Stimulated activated CD8-positive, alpha-beta memory T cell treated with anti-CD3 and anti-CD28 coated beads, Interleukin-4, amount 100 ng/mL, for 1 hour (primary cell): ENCODE measurements at places on chromosomes 1 and 21.
A peak's percentile ranks its signal among the peaks of the same experiment; 100 is the strongest.

- DNase-seq = no peak
These were observed 267.8 kb upstream of the SNX7 start for GRCh38 chr1:98393719-98394118.

DNA sequence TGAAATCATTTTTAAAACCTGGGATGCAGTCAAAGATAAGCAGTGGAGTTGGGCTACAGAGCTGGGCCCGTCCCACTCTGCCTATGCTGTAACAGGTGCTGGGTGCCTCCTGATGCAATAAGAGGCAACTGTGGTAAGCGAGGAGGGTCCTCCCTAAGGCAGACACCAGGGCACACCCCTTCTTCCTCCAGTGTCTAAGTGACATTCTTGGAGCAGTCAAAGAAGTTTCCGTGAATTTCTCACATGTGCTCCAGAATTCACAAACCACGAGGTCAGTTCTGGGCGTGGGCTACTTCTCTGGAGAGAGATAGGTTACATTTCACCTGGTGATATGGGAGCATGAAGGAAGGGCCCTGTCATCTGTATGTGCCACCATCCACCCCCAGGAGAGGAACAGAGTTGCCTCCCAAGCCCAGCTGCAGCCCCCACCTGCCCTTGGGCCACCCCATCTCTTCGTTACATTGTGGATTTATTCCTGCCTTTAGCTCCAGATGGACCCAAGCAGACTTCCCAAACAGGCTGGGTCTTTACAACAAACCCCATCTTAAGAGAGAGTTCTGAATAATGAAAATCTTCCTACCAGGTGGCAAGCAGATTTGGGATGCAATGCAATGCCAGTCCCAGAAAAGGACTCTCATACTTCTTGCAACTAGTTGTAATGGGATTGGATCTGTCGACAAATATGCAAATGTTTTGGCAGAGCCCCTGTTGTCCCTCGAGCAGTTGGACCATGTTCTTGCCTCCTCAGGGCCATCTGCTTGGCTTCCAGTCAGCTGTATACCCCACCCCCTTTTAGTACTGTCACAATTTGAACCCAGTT, 82.5 kb upstream of the CNTN2 start:
- no peak for DNase-seq

DNA sequence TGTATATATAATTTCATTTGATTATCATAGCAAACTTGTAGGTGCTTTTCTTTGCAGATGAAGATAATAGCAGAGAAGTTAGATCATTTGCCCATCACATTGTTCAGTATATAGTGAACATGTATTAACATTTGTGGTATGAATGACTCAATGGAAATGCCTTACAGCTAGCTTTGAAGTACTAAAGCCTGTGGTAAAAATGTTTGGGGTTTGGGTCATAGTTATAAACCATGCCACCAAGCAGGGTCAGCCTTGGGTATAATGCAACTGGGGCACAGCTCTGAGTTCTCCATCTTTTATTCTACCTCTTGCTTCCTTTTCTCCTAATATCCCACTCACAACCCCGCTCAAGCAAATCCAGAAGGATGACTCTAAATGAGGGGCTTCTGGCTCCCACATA, 141.6 kb downstream of the KCNT2 start:
- DNase-seq = no peak

- no peak for DNase-seq
These were observed 566.1 kb downstream of the PTPRU start for GRCh38 chr1:29802181-29803068.

DNA sequence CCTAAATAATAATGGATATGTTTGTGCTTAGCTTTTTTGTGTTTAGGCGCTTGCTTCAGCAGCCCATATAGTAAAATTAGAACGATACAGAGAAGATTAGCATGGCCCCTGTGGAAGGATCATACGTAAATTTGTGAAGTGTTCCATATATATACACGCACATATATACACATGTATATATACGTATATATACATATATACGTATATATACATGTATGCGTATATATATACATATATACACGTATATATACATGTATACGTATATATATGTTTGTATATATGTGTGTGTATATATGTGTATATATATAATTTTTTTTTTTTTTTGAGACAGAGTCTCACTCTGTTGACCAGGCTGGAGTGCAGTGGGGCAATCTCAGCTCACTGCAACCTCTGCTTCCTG, 17.4 kb downstream of the SNX27 start:
- DNase-seq = no peak

DNA sequence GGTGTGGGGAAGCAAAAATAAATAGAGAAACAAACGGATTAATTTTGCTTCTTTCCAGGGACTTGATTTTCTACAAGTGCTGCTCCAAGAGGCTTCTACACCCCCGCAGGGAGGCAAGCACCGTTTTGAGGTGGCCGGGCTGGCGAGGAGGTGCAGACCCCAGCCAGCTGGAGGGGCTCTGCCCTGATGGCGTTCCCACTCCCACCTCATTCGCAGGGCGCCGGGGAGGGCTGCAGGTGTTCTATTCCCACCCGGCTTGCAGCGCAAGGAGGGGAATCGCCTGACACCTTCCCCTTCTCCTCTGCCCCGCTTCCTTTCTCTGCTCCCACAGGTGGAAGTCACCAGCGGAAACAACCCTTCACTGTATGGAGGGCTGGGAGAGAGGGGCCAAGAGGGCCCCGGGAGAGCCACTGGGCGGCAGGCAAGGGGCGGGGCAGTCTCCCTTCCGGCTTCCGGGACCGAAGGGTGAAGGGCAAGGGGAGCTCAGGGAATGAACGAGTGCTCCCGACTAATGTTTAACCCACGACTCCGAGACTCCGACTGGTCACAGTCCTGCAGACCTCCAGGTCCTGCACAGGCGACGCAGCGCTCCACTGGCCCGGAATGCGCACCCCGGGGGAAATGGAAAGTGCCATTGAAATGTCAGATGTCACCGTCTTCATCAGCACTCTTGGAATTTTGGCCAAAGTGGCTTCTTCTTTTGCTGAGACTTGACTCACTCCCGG, 29.1 kb downstream of the TEX35 start:
- peak; percentile 7 for DNase-seq

DNA sequence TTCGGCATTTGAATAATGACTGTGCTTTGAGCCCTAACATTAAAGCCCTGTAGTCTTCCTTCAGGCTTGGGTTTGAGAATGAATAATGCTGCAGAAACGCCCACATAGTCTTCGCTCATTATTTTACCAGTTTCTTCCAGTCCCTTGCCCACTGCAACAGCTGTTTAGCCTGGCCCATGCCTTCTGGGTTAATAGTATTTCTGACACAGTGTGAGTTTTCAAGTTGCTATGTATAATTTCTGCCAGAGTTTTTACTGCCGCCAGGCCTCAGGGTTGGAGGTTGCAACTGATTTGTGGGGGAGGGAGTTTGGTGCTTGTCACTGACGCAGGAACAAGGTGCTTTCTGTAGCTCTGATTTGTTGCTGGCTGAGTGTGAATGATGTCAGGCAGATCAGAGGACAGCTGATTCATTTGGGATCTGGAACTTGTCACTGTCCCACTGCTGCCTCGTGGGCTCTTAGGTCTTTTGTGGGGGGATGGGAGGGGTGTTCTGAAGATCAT, 109.8 kb downstream of the MAST2 start:
- DNase-seq = no peak
